ENCODE measurements at places on chromosomes 2 and 18. TPM values are rescaled to one million over a fixed set of nuclear protein-coding genes. Genes with fewer than 3 reads are reported as not detected.

The HJURP gene
- polyA plus RNA-seq: 30.2 TPM

The MYO3B gene
- 3.5 TPM for polyA plus RNA-seq

The IL36G gene
- polyA plus RNA-seq: not detected

The PLEK gene
- 9.2 TPM for polyA plus RNA-seq

The ERMN gene
- polyA plus RNA-seq: 0.44 TPM

The TUBB8B gene
- 5.7 TPM for polyA plus RNA-seq

The SLC14A1 gene
- polyA plus RNA-seq: 0.73 TPM
